Lower lobe of right lung (tissue), 2 donors: ENCODE measurements at places on chromosomes 7 and 10. TPM values are rescaled to one million over a fixed set of nuclear protein-coding genes. Genes with fewer than 3 reads are reported as not detected.

NME8 gene
- not detected for total RNA-seq

SSBP1 gene
- total RNA-seq: 65.2 TPM

SNCG gene
- total RNA-seq: 25.0 TPM

VIPR2 gene
- 0.80 TPM for total RNA-seq

ERLIN1 gene
- total RNA-seq: 31.9 TPM

ASB4 gene
- total RNA-seq: 0.50 TPM

BEND7 gene
- total RNA-seq: 16.9 TPM

LIPN gene
- 1.6 TPM for total RNA-seq

WDR86 gene
- 4.4 TPM for total RNA-seq

ITIH5 gene
- total RNA-seq: 14.8 TPM

EPO gene
- total RNA-seq: not detected

C10orf67 gene
- 1.2 TPM for total RNA-seq

HYAL4 gene
- not detected for total RNA-seq

ATP5MK gene
- 221 TPM for total RNA-seq

ST8SIA6 gene
- total RNA-seq: 12.5 TPM

CCDC7 gene
- 22.8 TPM for total RNA-seq

TRIM50 gene
- total RNA-seq: not detected

ACBD7 gene
- total RNA-seq: not detected

ZNF92 gene
- total RNA-seq: 7.9 TPM

OR13A1 gene
- not detected for total RNA-seq

DKK1 gene
- total RNA-seq: 2.5 TPM

- DNase-seq: no peak
Measured at GRCh38 chr7:134459981-134460380, 1.1 kb upstream of the AKR1B1 start.

- peak; percentile 62 for DNase-seq
Measured at GRCh38 chr7:70856901-70857630, 274.9 kb upstream of the GALNT17 start.

DNA sequence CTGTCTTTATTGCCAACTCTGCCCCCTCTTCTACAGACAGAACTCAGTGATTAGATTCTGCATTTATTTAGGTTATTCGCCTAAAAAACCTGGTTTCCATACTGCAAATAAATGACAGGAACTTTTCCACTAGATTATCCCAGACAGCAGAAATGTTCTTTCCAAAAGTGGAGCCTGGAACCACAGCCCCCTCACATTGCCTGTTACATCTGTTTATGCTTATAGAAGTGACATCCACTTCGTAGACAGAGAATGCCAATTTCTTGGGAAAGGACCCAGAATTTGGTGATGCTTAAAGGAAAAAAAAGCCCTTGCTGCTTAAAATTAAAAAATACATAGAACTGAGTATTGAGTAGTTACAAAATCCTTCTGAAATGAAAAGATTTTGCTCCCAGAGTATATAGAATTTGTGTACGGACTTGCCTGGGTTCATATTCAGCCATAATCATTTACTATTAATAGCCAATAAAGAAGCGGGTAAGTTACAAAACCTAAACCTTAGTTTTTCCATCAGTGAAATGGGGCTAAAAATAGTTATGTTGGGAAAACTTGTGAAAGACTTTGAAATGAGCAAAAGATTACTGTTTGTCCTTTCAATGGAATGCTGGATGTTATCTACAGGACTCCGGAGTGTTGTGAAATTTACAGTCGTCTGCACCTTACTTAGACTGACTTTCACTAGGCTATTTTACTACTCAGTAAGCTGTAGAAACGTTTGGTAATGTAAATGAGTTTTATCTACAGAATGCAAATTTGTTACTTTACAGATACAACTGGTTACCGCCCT, 1.1 kb upstream of the PPP1R9A start:
- DNase-seq: no peak

- no peak for DNase-seq
Measured at GRCh38 chr7:102469351-102469971, 4.7 kb downstream of the LRWD1 start.

GRCh38 chr7:75534727-75535307, 42.7 kb downstream of the SPDYE5 start:
- no peak for DNase-seq

DNA sequence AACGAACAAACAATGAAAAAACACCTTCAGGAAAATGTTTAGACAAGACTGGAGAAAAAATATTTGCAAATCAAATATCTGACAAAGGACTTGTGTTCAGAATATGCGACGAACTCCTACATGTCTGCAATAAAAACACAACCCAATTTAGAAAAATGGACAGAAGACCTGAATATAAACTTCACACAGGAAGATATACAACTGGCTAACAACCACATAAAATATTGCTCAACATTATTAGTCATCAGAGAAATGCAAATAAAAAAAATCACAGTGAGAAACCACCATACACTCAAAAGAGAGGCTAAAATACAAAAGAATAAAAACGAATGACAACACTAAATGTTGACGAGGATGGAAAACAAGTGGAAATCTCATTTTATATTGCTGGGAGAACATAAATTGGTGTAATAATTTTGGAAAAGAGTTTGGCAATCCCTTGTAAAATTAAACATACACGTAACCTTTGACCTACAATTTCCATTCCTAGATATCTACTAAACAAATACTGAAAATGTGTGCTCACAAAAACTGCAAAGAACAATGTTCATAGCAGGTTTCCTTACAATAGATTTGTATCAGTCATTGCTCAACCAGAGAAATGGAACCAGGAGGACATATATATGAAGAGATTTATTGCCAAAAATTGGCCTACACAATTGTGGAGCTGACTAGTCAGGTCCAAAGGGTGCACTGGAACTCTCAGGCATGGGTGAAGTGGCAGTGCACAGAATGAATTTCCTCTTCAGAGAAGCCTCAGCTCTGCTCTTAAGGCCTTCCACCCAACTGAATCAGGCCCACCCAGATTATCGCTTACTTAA, 82.9 kb upstream of the OGDHL start:
- DNase-seq: no peak

DNA sequence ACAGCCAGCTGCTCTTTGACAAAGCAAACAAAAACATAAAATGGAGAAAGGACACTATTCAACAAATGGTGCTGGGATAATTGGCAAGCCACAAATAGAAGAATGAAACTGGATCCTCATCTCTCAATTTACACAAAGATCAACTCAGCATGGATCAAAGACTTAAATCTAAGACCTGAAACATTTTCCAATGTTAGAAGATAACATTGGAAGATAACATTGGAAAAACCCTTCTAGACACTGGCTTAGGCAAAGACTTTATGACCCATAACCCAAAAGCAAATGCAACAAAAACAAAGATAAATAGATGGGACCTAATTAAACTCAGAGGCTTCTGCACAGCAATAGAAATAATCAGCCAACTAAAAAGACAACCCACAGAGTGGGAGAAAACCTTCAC, 425.7 kb upstream of the SEMA3D start:
- DNase-seq: no peak

GRCh38 chr7:44104860-44105771, 971 bp downstream of the AEBP1 start:
- no peak for DNase-seq

- DNase-seq: no peak
Measured at GRCh38 chr7:119761776-119762175, 511.2 kb upstream of the KCND2 start.

DNA sequence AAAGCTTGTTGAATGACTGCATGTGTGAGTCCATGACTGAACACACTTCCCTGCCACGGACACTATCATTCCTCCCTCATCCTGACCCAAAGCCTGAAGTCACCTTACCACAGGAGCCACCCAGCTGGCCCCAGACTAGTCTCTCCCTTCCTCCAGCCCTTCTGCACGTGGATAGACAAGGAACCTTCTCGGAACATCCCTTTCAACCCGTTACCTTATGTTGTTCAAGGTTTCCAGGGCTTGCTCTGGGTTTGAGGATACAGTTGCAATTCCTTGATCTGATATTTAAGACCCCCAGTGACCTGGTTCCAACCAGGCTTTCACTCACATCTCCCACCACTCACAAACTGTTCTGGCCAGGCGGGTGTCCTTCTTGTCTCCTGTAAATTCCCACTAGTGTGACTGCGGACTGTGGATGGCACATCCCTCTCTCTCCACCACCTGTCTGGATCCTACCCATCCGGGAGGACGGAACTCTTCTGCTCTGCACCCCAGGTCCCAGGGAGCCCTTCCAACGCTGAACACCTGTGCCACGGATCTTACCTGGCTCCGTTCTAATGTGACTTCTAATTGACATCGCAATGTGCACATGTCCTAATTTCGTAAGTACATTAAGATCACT, 62.5 kb downstream of the HIPK2 start:
- DNase-seq: no peak

DNA sequence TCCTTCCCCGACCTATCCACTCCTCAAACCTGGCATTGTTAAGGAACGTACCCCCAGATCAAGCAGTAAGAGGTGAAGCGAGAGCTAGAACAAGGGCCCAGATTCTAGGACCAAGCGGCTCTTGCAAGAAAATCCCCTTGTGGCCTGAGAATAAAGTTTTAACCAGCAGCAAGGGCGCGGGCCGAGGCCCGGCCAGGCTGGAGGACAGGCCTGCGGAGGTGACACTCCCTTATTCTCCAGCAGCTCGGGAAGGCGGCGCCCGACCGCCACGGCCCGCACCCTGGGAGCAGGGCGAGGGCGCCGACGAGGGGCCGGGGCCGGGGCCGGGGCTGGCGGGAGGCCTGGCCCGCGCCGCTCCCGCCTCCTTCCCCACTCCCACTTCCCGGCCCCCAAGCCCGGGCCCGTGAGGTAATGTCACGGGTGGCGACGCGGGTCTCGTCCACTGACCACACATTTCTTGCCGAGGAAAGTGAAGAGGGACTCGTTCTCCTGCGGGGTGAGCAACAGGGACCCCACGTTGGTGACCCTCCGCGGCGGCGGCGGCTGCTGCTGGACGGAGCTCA, 551 bp downstream of the WASL start:
- peak; percentile 69 for DNase-seq

DNA sequence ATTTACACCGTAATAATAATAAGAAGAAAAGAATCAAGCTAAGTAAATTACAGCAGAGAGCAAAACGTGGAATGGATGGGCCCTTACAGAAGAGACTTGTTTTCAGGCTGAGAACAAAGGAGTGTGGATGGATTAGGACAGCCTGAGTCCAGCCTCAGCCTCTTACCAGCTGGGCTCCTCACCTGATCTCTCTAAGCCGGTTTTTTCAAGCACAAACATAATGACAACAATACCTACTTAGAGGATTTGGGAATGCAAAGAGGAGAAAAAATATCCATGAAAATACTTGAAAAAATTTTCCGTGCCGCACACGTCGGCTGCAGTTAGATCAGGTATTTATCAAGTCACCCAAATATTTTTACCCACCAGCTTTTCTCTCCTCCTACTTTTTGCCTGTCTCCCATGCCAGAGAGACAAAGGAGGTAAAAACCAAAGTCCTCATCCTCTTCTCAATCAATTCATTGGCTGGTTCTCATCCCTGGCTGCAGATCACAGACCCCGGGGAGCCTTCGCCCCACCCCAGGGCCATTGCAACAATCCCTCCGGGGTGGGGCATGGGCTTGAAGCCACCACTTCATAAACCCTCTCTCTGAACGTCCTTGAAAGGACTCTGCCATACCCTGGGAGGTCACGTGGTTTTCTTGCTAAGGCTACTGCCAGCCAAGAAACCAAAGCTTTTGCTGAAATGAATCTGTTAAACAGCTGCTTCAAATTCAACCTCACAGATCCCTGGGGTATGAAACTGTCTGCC, 29.7 kb upstream of the GTF2I start:
- DNase-seq: peak; percentile 58

DNA sequence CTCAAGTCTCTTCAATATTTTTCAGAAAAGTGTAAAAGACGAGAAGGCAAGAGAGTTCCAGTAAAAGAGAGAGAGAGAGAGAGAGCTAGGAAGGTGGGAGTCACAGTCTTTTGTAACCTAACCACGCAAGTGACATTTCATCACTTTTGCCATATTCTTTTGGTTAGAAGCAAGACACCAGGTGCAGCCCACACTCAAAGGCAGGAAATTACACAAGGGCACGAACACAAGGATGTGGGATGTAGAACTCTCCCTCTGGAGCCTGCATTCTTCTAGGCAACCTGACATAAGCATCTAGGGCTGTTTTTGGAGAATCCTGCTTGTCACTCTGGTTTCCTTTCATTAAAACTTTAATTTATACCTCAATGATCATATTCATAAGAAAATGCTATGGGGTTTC, 1213.1 kb downstream of the DNAJB9 start:
- DNase-seq: no peak

DNA sequence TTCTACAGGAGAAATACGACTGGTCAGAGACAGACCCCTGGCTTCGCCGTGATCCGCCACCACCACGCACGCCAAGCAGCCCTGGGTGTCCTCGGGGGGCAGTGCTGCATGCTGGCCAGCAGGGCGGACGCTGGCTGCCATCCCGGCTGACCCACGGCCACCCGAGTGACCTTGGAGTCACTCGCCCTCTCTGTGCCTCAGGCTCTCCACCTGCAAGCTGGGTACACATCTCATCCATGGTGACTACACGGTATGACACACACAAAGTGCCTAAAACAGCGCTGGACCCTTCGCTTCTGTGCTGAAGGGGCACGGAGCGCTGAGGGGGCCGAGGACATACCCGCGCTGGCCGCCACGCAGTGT, 62.0 kb upstream of the RNF32 start:
- DNase-seq: no peak

GRCh38 chr7:135777626-135778398, 29.2 kb upstream of the FAM180A start:
- DNase-seq: no peak

DNA sequence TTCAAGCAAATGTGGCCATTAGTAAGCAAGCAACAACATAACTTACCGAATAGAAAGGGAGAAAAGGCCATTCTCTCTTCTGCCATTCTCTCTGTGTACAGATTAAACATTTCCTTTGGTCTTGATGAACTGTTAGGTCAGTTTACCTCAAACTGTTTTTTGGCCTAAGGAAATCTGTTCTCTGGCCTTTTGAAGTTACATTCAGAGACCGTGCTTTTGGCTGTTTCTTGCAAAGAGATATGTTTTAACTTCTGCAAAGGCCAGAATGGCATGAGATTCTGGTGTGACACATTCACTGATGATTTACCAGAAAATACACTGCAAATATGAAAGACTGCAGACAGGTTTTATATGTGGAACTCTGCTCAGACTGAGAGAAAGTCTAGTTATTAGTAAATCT, 22.2 kb downstream of the AHR start:
- DNase-seq: no peak

DNA sequence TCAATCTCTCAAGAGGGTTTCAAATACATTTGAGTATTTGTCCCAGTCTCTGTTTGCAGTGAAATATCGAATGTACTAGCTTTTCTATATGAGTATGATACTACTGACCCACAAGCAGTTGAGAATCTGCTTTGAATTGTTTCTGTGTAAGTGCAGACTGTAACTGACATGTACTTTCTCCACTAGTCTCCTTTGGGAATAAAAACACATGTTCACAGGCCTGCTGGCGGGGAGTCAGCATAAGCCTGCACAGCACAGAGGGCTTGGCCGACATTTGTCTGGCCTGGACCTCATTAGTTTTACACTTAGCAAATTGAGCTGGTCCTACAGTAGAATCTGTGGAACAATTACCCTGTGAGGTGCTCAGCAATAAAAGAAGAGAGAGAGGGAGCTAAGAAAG, 72.6 kb downstream of the ITGB8 start:
- DNase-seq: no peak

- DNase-seq: no peak
Measured at GRCh38 chr10:2979306-2979705, 88.0 kb upstream of the PFKP start.

GRCh38 chr10:24278176-24278889, 69.4 kb downstream of the KIAA1217 start:
- no peak for DNase-seq
